ENCODE measurements at places on chromosomes 16 and 17.

DNA sequence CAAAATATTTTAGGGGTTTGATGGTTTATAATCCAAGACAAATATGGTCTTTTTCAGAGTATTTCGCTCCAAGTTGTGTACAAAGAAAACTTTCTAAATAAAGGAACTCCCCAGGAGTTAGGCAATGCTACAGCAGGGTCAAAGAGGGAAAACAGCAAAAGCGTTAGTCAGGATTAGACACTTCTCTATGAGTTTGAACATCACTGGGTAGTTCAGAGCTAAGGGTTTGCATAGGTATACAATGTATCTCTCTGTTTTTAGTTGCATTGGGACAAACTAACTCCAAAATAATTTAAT, 34.8 kb downstream of the FAM20A start:
- DNase-seq, result no peak

DNA sequence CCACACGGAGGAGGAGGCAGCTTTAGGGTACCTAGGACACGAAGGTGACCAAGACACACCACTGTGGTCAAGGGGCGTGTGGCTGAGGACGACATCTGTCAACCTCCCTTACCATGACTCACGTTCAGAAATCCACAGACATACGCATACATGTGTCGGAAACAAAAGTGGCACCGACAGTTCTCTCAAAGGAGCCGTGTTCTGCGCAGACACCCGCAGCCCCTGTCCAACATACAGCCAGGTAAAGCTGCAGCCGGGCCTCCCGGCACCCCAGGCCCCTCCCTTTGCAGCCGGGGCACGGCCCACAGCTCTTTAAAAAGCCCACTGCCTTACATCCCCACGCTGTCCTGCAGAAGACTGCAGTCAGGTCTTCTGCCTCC, 40.5 kb upstream of the KLHDC4 start:
- peak; percentile 47 for DNase-seq

GRCh38 chr16:9366048-9366969, 274.9 kb downstream of the HAPSTR1 start:
- no peak for DNase-seq

- DNase-seq, result peak; percentile 61
Observed at GRCh38 chr16:85902366-85903155, 3.6 kb downstream of the IRF8 start.

GRCh38 chr17:13372432-13372831, 229.3 kb downstream of the HS3ST3A1 start:
- DNase-seq, result no peak

DNA sequence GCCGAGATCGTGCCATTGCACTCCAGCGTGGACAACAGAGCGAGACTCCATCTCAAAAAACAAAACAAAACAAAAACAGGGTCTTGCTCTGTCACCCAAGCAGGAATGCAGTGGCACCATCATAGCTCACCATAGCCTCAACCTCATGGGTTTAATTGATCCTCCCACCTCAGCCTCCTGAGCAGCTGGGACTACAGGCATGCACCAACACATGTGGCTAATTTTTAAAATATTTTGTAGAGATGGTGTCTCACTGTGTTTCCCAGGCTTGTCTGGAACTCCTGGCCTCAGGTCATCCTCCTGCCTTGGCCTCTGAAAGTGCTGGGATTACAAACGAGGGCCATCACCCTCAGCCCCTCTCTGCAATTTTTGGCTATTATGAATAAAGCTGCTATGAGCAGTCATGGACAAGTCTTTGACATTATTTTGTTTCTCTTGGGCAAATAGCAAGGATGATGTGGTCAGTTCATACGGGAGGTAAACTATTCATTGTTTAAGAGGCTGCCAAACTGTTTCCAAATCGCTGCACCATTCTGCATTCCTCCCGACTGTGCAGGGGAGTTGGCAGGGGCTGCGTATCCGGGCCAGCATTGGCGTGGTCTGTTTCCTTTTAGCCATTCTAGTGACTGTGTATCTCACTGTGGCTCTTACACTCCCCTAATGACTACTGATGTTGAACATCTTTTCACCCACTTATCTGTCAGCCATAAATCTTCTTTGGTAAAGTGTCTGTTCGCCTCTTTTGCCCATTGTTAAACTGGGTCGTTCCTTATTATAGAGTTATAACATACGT, 21.1 kb downstream of the EIF4A3 start:
- no peak for DNase-seq

DNA sequence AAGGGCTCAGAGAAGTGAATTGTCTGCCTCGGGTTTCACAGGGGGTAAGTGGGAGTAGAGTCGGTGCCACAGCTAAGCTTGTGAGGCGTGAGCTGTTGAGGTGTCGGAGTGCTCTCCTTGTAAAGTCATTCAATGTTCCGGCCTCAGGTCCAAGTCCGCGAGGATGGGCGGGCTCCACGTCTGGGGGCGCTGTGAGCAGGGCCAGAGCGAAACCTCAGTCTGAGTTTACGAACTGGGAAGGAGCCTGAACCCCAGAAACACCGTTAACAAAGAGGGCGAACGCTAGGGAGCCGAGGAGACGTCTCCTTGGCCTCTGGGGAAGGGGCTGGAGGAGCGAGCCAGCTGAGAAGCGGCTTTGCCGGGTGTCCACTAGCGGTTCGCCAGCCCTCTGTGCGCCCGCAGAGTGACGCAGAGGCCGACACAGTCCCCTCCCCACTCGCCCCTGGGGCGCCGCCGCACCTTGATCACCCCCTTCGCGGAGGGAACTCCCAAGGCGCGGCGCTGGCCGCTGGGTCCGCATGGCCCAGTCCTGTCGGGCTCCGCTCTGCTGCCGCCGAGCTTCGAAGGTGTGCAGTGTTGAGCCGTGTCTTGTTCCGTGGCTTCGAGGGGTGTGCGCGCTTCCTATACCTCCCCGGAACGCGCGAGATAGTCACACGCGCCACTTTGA, 4.9 kb downstream of the IRX3 start:
- no peak for DNase-seq

GRCh38 chr17:59828478-59828760, 64.3 kb downstream of the TUBD1 start:
- DNase-seq, result no peak

- peak; percentile 41 for DNase-seq
Observed at GRCh38 chr17:45312477-45313420, 4.1 kb downstream of the MAP3K14 start.

DNA sequence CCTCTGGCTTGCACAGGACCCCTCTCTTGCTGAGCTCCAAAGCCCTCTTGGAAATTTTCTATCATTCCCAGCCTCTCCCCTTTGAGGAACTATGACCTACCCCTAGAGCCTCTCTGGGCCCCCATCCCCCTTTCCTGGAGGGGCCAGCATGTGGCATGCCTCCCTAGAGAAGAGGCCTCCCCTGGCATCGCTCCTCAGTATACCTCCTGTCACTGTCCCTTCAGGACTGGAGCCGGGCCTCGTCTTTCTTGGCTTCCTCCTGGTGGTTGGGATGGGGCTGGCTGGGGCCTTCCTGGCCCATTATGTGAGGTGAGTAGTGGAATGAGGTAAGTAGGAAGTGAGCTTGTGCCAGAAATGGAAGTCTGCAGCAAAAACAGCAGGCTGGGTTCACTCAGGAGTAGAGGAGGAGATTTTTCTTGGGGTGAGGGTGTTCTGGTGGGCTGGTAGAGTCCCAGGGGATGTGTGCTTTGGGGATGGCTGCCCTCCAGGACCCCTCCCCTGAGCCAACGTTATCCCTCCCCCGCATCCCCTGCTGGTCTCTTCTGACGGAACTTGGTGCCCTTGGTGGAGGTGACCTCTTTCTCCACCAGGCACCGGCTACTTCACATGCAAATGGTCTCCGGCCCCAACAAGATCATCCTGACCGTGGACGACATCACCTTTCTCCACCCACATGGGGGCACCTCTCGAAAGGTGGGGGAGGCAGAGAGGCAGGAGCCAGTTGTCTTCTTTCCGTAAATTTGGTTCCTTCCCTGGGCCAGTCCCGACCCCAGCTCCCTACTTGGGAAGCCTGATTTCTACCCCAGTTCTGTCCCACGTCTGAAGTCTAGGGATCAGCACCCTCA, 4.6 kb downstream of the GUCY2D start:
- no peak for DNase-seq

GRCh38 chr16:24689128-24689527, 40.3 kb upstream of the TNRC6A start:
- no peak for DNase-seq

DNA sequence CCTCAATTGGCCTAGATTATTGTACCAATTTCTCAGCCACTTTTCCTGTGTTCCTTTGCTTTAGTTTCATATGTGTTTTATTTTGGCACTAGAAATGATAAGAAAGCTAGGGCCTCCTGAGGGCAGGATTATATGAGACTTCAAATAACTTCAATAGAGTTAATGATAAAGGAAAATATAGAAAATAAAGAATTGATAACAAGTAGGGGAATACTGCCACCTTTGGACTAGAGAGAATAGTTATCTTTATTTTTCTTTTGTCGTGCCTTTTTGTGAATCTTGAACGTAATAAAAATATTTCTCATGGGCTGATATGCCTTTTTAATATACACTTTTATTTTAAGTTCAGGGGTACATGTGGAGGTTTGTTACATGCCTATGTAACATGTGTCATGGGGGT, 29.3 kb upstream of the RBL2 start:
- no peak for DNase-seq

DNA sequence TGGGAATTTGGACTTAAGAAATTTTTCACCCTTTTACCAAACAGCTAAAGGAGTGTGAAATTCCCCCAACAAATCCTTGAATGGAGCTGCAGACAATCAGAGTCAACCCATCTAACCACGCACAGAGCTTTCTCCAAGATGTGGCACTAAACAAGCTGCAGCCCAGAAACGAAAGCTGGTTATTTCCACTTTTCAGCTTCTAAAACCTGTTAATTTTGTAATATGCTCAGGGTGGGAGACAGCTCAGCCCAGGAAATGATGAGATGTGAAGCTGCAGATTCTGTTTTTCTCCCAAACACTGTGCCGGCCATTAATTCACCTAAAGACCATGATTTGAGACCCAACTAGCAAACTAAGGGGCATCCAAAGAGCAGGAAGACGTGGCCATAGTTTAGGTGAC, 33.2 kb upstream of the ABR start:
- no peak for DNase-seq

DNA sequence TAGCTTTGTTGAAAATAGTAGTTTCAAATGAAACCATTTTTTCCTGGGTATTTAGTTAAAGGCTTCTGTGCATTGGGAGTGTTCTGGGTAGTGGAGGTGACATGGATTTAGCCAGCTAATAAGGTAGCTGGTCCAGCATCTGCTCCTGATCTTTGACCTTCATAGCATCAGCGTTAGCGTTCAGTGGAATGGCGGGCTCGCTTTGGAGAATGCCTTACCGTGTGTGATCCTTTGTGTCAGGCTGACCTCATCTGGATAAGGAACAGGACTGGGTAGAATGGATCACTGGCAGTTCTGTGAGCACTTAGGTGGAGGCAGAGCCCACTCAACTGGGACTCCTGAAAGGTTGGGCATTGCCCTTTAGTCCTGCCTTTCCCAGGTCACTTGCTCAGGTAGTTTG, 3.7 kb downstream of the SAP30BP start:
- DNase-seq, result no peak

DNA sequence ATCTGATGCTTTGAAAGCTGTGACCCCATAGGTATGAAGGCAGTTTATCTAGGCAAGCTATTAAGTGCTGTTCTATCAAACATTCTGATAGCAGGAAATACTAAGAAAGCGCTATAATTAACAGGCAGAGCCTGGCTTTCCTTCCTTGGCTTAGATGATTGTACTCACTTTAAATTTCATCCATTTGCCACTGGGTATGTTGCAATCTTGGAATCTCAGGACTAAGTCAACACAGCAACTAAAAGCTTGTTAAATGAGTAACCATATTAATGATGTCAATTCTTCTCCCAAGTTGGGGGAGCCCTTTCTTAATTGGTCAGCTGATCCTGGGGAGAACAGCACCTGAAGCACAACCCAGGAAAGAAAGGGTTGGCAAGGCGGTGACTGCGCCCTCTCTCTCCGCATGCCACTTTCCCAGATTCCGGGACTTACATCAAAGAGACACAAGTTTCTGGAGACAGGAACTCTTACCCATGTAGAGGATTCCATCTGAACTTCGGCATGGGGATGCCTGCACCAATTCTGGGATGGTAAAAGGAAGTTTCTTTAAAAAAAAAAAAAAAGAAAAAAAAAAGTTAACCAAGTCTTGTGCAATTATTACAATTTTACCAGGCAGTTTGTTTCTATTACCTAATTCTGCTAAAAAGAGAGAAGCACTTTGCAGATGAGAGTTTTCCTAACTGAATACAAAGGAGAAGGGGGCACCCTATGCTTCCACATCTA, 54.4 kb upstream of the ICAM2 start:
- DNase-seq, result no peak

- DNase-seq, result no peak
Observed at GRCh38 chr17:10761281-10761680, 31.5 kb upstream of the TMEM220 start.

DNA sequence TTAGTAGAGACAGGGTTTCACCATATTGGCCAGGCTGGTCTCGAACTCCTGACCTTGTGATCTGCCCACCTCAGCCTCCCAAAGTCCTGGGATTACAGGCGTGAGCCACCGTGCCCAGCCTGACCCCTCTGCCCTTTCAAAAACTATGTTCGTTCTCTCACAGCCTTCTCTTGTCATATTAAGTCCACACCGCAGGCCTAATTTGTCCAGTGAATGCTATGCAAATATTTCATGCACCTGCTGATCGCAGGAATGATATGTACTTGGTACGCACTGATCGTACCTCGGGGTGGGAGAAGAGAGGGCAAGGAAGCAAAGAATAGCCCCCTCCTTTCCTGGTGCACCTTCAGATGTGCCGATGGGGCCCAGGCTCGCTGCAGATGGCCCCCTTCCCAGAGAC, 3.0 kb upstream of the BIRC5 start:
- no peak for DNase-seq

DNA sequence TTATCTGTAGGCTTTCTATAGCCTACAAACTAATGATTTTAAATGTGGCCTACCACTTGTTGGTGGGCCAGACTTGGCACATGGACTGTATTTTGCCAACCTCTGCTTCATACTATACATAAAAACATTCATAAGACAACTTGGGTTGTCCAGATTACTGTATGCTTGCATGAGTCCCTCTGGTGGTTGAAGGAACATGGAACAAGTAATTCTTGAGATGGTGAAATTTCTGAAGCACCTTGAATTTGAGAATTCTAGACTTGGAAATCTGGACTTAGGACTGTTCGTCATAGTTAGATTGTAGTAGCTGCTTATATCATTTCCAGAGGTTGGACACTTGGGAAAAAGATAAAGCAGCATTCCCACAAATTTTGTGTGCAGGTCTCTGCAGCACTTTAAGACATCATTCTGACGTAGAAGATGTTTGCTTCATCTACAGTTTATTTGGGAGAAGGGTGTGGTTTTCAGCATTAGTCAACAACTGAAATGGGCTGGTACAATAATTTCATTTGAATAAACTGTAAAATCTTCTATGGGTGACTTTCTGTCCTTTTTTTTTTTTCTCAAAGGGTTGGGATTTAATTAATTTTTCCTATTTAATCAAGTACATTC, 31.2 kb downstream of the NFATC3 start:
- DNase-seq, result no peak

- DNase-seq, result no peak
Observed at GRCh38 chr17:50252781-50253180, 21.5 kb upstream of the TMEM92 start.

DNA sequence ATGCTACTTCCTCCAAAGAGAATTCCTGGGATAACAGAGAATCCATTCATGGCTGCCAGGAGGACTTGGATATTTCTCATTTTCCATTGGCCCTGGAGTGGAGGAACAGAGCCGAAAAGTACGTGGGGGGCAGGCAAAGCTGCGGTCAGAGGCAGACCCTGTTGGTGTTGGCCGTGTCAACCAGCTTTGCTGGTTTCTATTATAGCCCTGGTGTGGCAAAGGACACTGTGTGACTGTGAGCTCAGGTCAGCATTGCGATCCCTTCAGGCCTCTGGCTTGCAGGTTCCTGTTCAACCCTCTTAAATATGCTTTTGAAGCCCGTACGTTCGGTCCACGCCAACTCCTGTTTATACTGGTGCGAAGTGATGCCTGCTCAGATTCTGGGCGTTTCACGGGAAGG, 596.2 kb downstream of the MAF start:
- no peak for DNase-seq
